Hematopoietic multipotent progenitor cell treated with erythropoietin and hydrocortisone succinate and interleukin-3 and kit ligand, for 15 days (in vitro differentiated cells): ENCODE measurements at places on chromosomes 7 and 10.

- no peak for DNase-seq
These were observed at the start of gene THSD7A for GRCh38 chr7:11831736-11832495. Gene THSD7A (minus strand): TSS chr7:11832198. CDS start chr7:11831946, 252 bp downstream.

DNA sequence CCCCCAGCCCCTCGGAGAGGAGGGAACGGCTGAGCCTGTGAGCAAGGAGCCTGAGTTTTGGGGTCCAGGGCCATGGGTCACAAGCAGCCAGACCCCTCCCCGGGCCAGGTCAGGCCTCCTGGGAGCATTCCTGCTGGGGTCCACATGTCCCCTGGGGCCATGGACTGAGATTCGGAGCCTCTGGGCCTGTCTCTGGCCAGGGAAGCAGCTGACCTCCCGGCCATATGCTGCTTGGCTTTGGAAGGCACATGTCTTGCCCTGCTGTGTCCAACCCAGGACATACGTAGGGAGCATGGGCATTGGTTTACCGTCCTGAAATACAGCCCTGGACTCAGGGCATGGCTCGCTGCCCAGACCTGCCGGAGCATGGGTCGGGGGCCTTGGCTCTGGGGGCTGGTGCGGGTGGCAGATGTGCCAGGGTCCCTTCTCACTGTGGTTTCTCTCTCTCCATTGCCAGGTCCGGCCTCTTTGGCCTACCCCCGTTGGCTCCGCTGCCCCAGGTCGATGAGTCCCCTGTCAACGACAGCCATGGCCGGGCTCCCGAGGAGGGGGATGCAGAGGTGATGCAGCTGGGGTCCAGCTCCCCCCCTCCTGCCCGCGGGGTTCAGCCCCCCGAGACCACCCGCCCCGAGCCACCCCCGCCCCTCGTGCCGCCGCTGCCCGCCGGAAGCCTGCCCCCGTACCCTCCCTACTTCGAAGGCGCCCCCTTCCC, 7.3 kb downstream of the PWWP2B start:
- no peak for DNase-seq

GRCh38 chr7:29499932-29500331, 63.7 kb upstream of the PRR15 start:
- DNase-seq, result no peak

GRCh38 chr7:116417593-116418345, 81.8 kb upstream of the CAV2 start:
- DNase-seq, result no peak

- no peak for DNase-seq
These were observed 55.0 kb downstream of the SORBS1 start for GRCh38 chr10:95506056-95506737.

DNA sequence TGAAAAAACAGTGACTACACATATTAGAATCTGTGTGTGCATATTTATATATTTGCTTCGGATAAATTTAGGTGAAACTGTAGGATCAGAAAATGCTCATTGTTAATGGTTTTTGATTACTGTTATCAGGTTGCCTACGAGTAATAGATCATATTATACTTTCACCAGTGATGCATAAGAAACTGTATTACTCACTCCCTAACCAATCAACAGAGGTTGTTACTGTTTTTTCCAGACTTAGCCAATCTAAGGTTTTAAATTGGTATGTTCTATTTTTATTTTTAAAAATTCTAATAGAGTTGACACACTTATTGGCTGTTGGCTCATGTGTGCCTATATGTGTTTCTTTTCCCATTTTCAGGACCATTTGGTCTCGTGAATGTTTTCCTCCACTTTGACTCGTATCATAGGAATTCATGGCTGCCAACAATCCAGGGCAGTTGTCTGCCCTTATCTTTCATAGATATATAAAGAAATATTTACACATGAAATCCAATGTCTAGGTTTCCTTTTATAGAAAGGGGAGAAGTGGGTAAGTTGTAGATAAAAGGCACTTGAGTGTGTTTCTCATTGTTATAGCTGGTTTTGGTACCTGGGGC, 59.2 kb downstream of the ANLN start:
- DNase-seq, result no peak

- DNase-seq, result no peak
These were observed 27.4 kb upstream of the FXYD4 start for GRCh38 chr10:43344051-43344450.

DNA sequence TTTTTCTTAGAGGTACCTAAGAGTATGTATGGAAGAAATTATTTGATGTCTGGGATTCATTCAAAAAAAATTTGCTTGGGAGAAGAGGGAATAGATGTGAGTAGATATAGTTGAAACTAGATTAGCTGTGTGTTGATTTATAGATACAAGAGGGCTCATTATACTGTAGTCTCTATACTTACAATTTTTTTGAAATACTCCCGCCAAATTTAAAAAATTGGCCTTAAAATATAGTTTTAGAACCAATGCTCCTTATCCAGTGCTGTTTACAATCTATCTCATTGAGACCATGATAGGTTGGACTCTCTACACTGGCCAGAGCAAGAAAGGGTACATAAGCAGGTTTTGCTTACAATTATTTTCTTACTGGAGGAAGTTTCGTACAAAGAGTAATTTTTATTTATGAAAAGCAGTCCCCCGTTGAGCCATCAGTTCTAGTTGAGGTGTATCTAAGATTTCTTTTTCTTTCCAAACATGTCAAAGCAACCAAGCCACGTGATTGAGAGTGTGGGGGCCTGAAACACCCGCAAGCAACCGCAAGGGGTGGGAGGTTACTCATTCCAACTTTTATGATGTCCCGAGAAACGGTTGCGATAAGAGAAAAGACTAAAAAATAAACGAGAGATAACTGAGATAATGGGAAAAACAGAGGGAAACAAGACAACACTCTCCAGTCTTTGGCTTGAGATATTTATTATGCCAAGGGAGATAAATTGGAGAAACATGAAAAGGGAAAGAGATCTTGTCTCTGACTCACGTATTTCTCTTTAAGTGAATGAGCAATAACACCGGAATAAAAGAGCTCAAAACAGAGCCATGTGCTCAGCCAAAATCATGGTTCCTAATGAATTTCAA, 729.2 kb downstream of the LRMDA start:
- no peak for DNase-seq

- DNase-seq, result no peak
These were observed 3.3 kb downstream of the MKI67 start for GRCh38 chr10:128122931-128123330.

DNA sequence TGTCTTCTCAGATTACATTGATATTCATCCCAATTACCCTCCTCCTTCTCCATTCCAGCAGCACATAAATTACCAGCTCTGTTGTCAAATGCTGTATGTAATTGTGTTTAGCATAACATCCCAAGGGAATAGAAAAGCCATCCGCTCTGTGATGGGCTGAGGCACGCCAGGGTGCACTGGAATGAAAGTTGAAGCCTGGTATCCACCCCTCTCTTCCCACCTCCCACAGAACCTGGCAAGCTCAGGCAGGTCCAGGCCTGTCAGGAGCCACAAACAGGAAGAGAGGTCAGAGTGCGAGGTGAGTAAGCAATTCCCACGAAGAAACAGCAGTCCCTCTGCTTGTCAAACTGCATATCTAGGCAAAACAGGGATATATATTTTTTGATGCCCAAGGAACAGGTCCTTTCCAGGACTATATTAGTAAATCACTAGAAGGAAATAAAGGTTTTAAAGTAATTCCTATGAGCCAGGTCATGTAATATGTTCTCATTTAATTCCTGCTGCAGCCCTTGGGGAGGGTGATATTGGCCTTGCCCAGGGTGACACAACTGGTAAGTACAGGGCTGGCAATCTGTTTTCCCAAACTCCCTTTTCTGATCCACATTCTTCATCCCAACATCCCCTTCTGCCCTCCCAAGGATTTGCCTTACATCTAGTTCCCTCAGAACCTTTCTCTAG, 155.6 kb upstream of the GHITM start:
- DNase-seq, result no peak

DNA sequence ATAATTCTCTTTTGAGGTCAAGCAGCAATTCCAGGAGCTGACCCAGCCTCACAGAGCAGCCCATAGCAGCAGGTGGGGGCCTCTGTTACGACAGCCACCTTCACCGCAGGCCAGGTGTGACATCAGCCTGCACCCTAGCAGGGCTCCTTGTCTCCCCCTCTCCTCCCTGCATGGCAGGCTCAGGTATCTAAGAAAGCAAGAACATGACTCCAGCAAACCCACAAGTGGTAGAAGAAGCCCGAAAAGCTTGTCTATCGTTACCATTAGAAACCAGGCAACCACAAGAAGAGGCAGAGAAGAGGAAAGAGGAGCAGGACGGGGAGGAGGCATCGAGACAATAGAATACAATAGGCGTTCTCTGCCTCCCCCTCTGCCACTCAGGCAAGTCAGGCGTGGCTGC, 104.0 kb upstream of the PRR15 start:
- no peak for DNase-seq

GRCh38 chr7:27173956-27174873, at the start of gene HOXA10:
Gene HOXA10 (minus strand): TSS chr7:27174320. CDS start chr7:27174306, 14 bp downstream.
- DNase-seq, result no peak

- DNase-seq, result peak; percentile 21
These were observed 112.8 kb downstream of the CDK14 start for GRCh38 chr7:90708841-90709317.

DNA sequence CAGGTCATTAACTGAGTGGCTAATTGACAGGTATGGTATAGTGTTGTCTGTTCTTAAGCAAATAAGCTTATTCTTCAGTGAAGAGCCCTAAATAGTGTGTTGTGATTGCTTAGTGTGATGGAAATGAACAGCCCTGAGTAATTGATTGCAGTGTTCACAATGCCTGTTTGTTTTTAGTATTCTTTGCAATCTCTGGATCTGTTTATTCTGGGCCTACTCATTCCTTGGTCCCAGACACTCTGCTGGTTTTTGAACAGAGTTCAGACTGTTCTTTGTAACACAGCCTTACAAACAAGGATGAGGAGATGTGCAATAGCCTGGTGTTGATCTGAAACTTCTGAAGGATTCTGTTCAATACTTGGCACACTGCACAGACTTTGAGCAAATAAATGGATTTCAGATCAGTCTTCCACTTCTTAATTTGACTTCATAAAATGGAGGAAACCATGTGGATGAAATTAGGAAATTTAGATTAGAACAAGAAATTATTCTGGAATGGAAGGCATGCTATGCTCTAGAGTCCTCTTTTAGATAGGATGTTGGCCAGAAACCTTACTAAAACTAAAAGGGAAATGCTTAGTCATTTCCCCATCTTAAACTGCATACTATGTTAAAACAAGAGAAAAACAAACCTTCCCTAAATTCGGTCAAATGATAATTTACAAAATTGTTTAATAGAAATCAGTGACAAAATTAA, 444.2 kb upstream of the SEMA3D start:
- DNase-seq, result no peak

DNA sequence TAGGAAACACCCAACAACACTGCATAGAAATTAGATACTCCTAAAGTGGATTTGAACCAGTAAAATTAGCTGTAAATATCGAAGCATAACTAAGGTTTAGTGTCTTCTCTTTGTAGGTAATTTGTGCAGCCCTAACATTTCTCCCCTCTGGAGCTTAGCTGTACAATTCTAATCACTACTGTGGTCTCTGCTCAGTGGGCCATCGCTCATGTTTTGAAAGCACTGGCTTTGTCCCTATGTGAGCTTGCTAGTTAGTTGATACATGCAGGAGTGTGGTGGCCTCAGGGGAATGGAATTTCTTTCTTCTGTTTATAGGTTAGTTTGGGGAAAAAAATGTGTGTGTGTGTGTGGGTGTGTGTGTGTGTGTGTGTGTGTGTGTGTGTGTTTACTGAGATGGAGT, 373.1 kb downstream of the DPP6 start:
- DNase-seq, result no peak

- DNase-seq, result no peak
These were observed 247.0 kb upstream of the PPP2R2D start for GRCh38 chr10:131653554-131654470.

DNA sequence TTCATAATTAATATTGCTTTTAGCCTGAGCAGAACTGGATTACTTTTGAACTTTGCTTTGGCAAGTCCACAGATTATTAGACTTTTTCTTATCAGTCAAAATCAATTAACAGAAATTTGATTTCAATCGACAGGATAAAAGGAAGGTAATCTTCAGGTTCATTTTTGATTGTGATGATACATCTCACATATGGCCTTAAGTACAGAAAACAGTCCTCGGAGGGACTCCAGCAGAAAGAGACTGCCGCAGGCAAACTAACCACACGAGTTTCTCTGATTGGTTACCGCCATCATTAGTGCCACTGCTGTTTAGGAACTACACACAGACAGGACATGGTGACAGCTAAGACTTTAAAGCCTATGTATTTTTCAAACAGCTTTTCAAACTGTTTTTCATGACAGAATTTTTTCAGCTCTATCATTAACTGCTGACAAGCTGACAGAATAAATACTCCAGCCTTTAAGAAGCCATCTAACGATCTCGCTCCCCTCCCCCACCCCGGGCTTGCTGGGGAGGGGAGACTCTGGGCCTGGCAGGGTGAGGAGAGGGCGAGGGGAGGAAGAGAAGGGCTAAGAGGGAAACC, 668.2 kb downstream of the KCNMA1 start:
- DNase-seq, result no peak

DNA sequence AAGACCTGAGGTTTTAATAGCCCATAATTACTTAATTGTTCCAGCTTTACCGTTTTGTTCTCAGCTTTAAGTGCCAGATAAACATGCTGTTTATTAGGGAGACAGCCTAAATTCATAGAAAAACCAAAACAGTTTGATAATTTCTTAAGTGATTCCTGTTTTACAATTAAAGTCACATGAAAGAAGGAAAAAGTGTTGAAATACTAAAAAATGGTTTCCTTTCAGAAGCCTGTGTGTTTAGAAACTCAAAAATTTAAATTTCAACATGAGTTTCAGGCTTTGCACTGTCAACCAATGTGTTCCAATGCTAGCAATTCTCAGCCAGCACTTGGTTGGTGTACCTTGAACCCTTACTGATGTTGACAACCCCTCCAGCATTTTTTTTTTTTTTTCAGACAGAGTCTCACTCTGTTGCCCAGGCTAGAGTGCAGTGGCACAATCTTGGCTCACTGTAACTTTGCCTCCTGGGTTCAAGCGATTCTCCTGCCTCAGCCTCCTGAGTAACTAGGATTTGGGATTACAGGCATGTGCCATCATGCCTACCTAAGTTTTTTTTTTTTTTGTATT, 135.3 kb downstream of the ICA1 start:
- no peak for DNase-seq

- no peak for DNase-seq
These were observed 65.1 kb downstream of the GNA12 start for GRCh38 chr7:2779051-2779450.

DNA sequence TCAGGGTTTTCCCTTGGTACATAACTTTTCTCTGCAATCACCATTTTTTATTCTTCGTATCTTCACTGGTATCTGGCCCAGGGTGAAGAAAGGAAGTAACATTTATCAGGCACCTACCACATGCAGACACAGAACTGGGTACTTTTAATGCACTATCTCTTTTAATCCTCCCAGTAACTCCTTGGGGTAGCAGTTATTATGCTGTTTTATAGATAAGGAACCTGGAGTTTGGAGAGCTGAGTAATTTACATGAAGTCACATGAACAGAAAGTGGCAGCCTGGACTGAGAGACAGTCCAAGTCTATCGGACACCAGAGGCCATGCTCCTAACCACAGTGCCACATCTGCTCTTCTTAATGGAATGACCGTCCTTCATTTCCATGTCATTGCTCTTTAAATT, 117.1 kb upstream of the PODXL start:
- DNase-seq, result no peak
